ENCODE measurements at places on chromosomes 11 and 22.

- no peak for DNase-seq
Observed at GRCh38 chr11:87804176-87804575, 371.1 kb downstream of the RAB38 start.

GRCh38 chr11:123588117-123588863 is 66.1 kb downstream of the SCN3B start:
- DNase-seq = no peak

GRCh38 chr22:46969961-46970360 is 207.5 kb downstream of the TBC1D22A start:
- no peak for DNase-seq

DNA sequence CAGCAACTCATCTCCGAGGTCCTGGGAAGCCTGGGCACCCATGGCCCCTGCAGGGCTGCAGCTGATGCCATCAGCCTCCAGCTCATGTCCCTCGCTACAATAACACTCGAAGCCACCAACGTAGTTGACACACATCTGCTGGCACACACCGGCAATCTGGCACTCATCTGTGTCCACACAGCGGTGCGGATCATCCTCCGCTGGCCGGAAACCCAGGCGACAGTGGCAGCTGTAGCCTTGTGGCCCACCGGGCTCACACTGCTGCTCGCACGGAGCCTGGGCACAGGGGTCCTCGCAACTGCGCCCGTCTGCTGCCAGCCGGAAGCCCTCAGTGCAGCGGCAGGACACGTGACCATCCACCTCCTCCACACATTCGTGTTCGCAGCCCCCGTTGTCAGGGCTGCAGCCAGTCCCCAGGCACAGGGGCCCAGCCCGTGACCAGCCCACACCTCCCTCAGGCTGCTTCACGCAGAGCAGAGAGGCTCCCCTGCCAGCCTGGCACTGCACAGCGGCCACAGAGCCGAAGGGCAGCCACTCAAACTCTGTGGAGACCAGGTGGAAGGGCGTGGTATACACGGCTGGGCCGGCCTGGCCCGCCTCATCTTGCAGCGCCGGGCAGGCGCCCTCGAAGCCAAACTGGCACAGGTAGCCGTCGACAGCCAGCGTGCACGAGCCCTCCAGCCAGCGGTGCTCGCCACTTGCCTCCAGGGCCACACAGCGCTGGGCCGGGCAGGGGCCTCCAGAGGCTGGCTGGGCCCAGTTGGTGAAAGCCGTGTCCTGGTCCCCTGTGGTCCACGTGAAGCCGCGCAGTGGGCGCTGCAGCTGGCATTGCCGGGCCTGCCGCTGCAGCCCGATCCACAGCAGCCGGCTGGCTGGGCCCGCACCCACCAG is 678 bp downstream of the CD248 start:
- DNase-seq = no peak

DNA sequence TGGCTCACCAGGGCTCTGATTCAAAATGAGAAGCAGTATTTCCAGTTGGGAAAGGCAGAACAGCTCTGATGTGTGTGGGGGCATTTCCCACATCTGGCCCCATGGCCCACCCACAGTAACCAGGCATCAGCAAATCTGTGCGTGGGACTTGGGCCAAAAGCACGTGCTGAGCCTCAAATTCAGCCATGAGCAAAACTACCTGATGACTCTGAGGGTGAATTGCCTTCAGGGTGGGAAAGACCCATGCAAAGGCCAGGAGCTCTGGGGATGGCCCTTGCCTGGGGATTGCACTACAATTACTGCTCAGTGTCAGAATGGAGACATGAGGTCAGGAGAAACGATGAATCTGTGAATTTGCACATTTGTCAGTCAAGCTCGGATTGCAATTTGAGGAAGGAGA is 20.9 kb downstream of the TP53AIP1 start:
- no peak for DNase-seq

- no peak for DNase-seq
Observed at GRCh38 chr11:80650966-80651365, 1210.1 kb upstream of the TENM4 start.

GRCh38 chr11:67571443-67571842 is 12.2 kb upstream of the GSTP1 start:
- DNase-seq = no peak

GRCh38 chr11:63490551-63491239 is at the start of gene PLAAT5:
PLAAT5 (minus strand) TSS chr11:63491167; CDS start chr11:63491034, 133 bp downstream.
- no peak for DNase-seq

GRCh38 chr11:94793002-94793401 is 24.8 kb downstream of the AMOTL1 start:
- no peak for DNase-seq

- no peak for DNase-seq
Observed at GRCh38 chr11:57474017-57474802, 13.9 kb downstream of the RTN4RL2 start.

DNA sequence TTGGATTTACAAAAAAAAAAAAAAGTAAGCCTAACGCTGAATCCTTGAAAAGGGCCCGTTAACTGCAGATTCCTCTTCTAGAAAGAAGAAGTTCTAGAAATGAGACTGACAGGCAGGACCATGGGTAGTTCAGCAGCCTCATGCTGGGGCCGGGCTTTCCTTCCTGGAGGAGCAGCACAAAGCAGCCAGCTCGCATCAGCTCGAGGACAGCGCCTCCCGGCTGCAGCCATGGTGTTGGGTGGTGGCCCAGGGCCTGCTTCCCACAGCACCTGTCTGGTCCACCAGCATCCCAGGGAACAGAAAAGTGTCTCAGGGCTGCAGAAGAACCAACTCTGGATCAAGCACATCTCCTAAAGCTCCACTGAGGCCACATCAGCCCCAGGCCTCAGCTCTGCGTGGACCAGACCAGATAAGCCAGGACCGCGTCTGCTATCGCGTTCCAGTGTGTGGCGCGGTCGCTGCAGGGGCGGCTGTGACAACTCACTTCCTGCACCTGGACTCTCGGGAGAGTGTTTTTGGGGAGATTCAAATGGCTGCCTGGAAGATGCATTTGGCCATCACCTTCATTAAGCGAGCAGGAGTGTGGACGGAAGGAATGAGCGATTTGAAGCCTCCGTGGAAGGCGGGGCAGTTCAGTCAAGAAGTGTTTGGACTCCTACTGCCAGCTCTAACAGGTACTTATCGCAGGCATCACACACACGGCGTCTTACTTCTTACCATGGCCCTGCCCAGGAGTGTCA is 53.5 kb downstream of the MYH9 start:
- no peak for DNase-seq

- no peak for DNase-seq
Observed at GRCh38 chr11:96123301-96123700, 199.4 kb upstream of the MTMR2 start.

DNA sequence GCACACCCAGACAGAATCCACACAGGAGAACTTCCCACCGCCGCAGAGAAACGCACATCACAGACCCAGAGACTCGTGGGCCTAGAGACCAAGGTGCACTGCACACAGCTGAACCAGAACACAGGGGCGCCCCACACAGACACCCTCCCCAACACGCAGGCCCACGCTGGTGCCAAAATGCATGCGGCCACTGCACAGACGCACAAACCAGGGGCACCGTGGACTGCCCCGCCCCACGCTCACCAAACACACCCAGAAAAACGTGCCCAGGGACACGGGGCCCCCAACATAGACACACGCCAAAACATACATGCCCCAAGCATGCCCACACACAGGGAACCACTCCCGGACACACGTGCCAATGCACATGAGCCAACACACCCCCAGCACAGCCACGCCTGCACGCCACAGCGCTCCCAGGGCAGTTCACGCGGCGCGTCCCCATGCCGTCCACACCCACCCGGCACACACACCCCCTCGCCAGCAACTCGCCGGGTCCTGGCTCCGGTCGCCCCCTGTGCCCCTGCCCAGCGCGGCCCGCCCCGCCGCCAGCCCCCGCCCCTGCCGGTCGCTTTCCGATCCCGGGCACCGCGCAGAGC is 7.8 kb downstream of the ELFN2 start:
- no peak for DNase-seq

DNA sequence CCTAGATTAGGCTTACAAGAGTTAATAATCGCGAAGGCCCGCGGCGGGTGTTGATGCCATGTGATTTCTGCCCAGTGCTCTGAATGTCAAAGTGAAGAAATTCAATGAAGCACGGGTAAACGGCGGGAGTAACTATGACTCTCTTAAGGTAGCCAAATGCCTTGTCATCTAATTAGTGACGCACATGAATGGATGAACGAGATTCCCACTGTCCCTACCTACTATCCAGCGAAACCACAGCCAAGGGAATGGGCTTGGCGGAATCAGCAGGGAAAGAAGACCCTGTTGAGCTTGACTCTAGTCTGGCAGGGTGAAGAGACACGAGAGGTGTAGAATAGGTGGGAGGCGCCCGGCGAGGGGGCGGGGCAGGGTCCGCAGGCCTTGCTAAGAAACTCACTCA is 65.5 kb downstream of the AAMDC start:
- no peak for DNase-seq

GRCh38 chr11:84381666-84382065 is 1095.5 kb upstream of the CCDC90B start:
- no peak for DNase-seq

DNA sequence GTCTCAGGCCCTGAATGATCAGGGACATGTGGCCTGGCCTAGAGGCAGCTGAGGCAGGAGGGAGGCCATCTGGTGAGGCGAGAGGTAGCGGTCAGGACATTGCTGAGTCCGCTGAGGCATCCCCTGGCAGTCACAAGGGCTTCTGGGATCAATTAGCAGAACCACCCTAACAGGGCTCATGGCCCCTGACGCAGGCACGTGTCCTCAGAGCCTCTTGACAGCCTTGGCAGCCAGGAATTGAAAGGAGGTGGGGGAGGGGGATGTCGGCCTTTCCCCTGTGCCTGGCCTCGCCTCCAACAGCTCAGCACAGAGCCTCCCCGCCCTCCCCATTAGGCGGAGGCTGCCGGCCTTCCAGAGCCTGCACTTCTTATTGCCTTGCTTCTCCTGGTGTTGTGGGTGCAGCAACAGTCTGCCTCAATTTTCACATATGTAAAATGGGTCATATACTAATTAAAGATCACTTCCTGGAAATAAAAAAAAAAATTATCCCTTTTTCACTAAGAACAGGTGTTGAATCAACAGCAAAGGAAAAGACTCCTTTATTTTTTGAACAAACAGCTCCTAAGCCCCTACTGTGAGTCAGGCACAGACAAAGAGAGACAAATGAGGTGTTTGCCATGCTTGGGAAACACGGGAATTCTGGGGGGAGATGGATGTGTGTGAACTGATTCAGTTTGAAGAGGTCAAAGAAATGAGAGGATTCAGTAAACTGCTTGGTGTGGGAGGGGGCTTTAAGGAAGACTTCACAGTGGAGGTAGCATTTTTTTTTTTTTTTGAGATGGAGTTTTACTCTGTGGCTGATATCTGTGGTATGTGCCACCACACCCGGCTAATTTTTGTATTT is 55.3 kb downstream of the NFAM1 start:
- DNase-seq = peak; percentile 29

DNA sequence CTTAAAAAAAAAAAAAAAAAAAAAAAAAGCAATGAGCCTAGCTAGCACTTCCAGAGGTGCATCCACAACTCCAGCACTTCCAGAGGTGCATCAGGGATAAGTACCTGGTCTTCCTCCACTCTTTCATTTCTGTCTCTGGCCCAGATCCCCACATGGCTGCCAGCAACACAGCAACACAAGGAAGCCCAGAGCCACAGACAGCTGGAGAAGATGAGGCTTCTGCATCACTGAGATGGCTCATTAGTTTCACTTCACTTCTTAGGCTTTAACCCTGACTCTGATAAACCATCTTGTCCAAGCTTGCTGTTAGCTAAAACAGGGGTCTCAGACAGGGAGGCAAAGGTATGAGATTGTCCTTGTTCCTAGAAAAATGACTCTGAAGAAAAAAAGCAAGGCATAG is 35.6 kb downstream of the PC start:
- DNase-seq = no peak

DNA sequence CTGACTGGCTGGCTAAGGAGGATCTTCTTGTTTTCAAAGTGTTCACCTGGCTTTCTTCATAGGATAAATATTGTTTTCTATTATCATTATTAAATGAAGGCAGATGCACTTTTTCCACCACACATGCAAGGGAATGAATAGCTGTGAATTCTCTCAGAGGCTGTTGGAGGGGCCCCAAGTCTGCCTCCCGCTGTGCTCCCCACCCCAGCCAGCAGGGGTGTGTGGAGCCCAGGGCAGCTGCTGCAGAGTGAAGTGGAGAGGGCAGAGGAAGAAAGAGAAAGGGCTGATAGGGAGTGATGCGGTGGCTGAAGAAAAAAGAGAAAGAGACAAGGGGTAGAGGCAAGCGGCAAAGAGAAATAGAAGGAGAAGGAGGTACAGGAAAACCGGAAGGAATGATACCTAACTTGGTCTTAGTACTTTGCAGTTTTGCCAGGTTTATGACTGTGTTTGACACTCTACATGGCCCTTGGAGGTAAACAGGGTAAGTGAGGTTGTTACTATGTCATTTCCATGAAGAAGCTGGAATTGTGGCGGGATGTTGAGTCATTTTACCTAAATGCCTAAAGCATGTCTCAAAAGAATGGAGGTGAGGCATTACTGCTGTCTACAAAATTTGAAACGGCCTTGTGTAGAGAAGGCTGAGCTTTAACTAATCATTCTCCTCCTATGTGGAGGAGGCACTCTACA is 145.7 kb upstream of the B3GAT1 start:
- no peak for DNase-seq

- no peak for DNase-seq
Observed at GRCh38 chr11:18791969-18792628, 501 bp upstream of the PTPN5 start.

GRCh38 chr11:33620423-33621171 is 80.0 kb downstream of the C11orf91 start:
- DNase-seq = no peak

DNA sequence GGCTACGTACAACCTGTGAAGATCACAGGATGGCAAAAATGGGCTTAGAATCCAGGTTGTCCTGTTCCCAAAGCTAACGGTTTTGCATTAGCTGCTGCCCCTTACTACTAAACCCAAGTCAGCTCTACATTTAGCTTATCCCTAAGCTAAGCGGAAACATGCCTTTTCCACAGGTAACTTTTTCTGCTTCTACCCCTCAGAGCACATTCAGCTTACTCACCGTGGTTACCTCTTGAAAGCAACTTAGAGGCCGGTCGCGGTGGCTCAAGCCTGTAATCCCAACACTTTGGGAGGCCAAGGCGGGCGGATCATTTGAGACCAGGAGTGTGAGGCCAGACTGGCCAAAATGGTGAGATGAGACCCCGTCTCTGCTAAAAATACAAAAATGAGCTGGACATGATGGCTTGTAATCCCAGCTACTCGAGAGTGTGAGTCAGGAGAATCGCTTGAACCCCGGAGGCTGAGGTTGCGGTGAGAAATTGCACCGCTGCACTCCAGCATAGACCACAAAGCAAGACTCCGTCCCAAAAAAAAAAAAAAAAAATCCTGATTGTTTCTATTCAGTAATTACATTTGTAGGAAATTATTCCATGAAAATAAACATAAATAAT is 790 bp upstream of the TMEM41B start:
- DNase-seq = no peak

DNA sequence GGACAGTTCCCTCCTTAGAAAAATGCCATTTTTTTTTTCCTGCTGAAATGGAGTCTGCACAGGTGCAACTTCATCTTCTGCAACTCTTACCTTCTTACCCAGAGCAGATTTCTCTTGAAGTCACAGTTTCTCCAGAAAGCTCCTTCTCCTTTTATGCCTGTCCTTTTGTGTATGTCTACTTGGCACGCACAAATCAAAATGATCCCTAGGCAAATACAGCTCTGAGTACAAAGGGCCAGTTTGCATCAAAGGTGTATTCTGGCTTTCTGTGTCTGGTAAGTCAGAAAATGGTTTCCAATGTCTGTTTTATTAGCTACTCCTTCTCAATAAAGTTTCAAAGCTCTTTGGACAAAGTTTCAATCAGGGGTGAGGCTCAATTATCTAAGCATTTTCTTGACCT is 2.5 kb downstream of the CLDN25 start:
- no peak for DNase-seq

GRCh38 chr22:30452861-30453260 is 19.0 kb downstream of the SEC14L3 start:
- DNase-seq = no peak
